Activated T-cell treated with anti-CD3 and anti-CD28 coated beads, Interleukin-2, amount 50 U/mL, for 24 hours (primary cell): ENCODE measurements at places on chromosomes 3 and 15.

- DNase-seq = no peak
Observed at GRCh38 chr3:40878464-40878905, 320.8 kb upstream of the CTNNB1 start.

DNA sequence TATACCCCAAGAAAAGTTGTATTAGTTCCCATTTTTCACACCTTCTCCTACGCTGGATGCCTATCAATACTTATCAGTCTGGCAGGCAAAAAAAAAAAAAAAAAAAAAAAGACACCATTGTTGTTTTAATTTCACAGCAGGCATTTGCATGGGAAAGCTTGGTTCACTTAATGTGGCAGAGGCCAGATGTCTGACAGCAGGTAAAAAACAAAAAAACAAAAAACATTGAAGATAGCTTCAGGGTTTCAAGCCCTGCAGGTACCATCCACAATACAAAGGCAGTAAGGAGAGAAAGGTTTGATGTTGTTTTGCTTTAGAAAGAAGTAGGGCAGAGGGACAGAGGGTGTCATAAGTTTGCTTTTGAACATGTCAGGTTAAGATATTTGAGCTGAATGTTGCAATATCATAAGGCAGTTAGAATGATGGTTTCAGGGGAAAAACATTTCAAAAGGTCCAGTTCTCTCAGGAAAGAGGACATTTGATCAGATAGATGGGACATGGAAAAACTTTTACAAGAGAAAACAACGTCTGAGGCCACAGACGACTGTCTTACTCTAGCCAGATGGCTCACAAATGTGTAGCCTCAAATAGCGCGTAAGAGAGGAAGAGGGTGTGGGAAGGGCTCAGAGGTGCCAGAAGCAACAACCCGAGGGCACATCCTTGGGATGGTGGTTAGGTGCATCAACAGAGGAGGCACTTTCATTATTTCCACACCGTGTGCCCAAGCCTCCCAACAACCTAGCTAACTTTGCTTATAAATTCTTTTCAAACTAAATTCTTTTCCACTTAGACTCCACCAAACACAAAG, 25.7 kb downstream of the PCOLCE2 start:
- no peak for DNase-seq

- DNase-seq = peak; percentile 84
Observed at GRCh38 chr15:69468241-69469121, 15.9 kb downstream of the RPLP1 start.

DNA sequence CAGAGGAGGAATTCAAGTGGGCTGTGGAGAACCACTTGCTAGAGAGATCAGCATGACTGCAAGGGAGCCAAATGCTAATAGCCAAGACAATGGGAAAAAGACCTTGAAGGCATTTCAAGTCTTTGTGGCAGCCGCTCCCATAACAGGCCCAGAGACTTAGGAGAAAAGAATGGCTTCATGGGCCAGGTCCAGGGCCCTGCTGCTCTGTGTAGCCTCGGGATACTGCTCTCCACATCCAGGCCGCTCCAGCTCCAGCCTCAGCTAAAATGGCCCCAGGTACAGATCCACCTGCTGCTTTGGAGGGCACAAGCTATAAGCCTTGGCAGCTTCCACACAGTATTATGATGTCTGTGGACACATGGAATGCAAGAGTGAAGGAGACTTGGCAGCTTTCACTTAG, 157.7 kb downstream of the NECTIN3 start:
- DNase-seq = no peak

- DNase-seq = no peak
Observed at GRCh38 chr15:69104050-69104750, 56.2 kb upstream of the GLCE start.

DNA sequence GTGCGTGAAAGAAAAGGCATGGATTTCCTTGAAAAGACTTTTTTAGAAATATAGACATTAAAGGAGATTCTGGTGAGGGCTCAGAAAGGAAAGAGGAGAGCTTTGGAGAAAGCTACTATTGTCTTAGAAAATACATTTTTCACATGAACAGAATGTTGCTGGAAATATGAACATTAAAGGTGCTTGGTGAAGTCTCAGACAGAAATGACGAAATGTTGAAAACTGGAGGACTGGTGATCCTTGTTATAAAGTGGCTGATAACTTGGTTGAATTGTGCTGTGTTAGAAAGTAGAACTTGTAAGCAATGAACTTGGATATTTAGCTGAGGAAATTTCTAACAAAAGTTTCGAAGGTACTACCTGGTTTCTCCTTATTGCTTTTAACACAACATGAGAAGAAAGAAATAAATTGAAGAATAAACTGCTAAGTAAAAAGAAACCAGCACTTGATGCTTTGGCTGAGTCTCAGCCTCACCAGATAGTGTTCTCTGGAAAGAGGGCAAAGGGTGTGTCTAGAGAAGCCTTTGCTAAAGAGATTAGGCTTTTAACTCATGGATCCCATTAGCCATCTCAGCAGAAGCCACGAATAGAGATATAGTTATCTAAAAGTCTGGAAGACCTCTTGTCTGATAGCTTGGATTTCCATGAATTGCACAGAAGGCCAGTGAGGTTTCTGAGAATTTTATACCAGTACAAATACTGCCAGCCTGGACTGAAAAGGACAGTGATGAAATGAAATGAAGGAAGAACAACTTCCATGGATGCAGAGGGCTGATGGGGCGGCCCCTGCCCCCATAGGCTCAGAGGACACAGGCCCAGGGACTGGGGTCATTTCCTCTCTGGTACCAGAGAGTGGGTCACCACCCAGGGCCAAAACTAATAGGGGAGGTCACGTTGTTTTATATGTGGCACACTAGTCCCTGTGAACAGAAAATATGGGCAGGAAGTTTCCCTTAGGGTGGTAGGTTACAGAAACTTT, 91.5 kb downstream of the RPL22L1 start:
- DNase-seq = no peak

DNA sequence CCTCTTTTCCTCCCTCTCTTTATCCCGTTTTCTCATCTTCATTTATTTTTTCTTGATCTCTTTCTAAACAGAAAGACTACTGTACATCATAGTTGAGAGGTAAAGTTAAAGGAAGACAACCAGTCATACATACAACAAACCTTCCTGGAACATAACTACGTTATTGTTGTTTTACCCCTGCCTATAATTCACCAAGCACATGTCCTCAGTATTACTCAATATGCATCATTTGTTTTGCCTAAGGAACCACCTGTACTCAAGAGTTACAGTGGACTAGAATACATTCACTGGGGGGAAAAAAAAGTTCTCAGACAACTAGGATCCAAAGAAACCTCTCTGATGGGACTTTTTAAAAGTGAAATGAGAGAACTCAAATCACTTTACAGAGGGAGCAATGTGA, 344.7 kb upstream of the RBMS3 start:
- DNase-seq = no peak
